HCT116 (cell line): ENCODE measurements at places on chromosomes 11 and 22. TPM values are rescaled to one million over a fixed set of nuclear protein-coding genes. Genes with fewer than 3 reads are reported as not detected.

GRCh38 chr11:76288166-76288980 lies 82.1 kb upstream of the WNT11 start:
- H3K4me1 ChIP-seq, result peaks cover 6% of the 10 kb centered on the region
- H3K36me3 ChIP-seq, result no peaks in the 10 kb centered on the region
- no peak for DNase-seq
- no peaks in the 10 kb centered on the region for H3K27me3 ChIP-seq
- no peak overlapping the region for H3K4me3 ChIP-seq
- no peak overlapping the region for H3K27ac ChIP-seq

Gene TMEM86A
- 2.0 TPM for total RNA-seq

DNA sequence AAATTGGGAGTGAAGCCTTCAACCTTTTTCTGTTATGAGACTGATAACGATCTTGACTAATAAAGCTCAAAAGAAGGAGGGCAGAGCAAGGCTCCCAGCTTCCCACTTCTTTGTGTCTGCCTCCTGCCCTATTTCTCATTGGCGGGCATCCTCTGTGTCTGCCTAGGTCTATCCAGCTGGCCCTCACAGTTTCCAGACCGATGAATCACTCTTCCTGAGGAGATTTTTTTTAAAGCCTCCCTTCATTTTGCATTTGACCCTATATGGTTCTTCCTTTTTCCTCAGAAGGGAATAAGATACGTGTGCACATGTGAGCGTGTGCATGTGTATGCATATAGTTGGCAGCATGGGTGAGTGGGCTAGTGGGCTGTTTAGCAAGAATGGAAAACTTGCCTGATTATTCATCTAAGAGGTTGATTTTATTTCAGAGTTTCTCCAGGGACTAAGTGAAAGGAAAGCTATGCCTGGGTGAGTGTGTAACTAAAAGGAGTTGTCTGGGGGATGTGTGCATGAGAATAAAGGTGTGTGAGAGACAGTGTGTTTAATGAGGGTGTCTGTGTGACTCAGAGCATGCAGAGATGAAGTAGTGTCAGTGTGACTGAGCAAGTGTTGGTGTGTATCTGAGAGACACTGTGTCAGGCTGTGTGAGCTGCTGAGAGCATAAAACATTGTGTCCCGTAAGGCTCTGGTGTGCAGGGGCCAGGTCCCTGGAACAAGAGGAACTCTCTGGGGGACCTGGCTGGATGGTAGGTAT lies 12.2 kb downstream of the PHLDB1 start:
- no peak overlapping the region for H3K4me3 ChIP-seq
- H3K27ac ChIP-seq, result no peak overlapping the region
- no peaks in the 10 kb centered on the region for H3K27me3 ChIP-seq
- H3K36me3 ChIP-seq, result no peaks in the 10 kb centered on the region
- no peak for DNase-seq

GRCh38 chr11:14111496-14111895 lies 149.0 kb downstream of the SPON1 start:
- H3K4me1 ChIP-seq, result no peaks in the 10 kb centered on the region
- no peak overlapping the region for H3K27ac ChIP-seq
- H3K27me3 ChIP-seq, result peaks cover 9% of the 10 kb centered on the region
- H3K4me3 ChIP-seq, result no peak overlapping the region
- no peaks in the 10 kb centered on the region for H3K36me3 ChIP-seq
- no peak for DNase-seq

Gene C11orf98
- total RNA-seq, result 121 TPM

Gene OR9Q1
- total RNA-seq, result not detected

Gene CDC42EP2
- total RNA-seq, result 15.4 TPM

DNA sequence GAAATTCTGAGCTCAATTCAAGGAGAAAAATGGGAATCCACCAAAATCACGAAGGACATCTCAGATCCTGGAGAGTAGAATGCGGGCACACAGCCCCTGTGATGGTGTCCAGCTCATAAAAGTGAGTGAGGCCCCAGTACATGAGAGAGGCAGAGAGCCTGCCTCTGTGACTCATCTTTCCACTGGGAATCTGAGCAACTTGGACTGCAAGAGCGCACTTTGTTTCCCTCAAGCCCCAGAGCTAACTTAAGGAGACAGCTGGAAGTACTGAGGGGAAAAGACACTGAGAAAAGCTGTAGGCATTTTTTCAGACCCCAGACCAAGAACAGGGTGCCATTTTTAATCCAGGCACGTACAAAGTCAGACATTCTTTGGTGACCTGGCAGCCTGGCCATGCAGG lies 273.7 kb downstream of the C11orf87 start:
- no peaks in the 10 kb centered on the region for H3K4me1 ChIP-seq
- DNase-seq, result no peak
- H3K36me3 ChIP-seq, result no peaks in the 10 kb centered on the region

DNA sequence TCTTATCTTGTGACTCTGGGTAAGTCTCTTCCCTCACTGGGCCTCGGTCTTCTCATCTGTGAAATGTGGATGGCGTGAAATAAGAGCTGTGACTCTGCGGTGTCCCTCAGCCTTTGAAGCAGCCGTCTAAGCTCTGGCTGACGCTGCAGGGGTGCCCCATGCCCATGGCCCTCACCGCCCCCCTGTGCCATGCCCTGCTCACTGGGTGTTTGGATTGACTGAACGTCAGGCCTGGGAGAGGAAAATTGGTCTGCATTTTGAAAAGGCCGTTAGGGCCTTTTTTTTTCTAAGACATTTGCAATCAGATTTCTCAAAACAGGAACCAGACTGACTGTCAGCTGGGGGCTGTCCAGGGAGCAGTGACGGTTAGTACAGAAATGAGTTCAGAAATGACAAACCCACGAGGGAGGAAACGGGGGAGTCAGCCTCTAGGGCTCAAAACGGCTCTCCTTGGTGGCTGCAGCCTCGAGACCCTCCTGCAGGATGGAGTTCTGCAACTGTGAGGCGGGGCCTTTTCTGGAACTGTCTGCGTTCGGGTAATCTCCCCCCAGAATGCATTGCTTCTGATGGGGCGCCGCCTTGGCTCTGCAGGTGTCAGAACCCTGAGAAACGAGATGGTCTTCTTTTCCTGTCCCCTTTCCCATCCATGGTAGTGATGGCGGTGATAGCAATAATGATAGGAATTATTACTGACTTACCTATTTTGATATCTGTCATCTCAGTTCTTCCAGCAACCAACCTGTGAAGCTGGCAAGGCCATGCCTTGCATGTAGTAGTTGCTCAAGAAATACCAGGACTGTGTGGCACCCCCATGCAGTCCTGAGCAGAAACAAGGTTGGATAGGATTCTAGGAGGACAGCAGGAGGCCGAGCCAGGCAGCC lies 2.0 kb downstream of the GRK2 start:
- DNase-seq, result no peak
- H3K27me3 ChIP-seq, result no peaks in the 10 kb centered on the region

Gene MPPED1
- total RNA-seq, result not detected

Gene TSPAN18
- total RNA-seq, result 18.3 TPM

Gene ZP1
- total RNA-seq, result not detected

Gene FXYD6
- total RNA-seq, result 2.5 TPM

DNA sequence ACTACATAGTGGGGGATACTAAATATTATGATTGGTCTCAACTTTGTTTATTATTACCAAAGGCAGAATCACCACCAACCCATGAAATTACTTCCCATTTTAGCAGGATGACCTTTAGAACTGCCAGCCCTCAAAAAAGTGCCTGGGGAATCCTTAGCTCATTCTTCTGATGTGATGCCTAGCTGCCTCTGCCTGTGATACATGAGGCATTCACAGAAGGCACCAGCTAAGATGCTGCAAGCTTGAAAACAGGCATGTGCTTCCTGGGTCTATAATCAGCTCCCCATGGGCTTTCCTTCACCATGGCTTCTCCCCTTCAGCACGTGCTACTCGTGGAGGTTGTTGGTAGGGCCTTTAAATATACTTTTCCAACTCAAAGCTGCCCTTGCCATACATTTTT lies 50.4 kb upstream of the ARHGAP20 start:
- no peak overlapping the region for H3K27ac ChIP-seq
- no peak overlapping the region for H3K4me3 ChIP-seq
- no peaks in the 10 kb centered on the region for H3K4me1 ChIP-seq
- H3K27me3 ChIP-seq, result peaks cover 8% of the 10 kb centered on the region; the same call in 1 of the 2 replicates
- DNase-seq, result no peak

DNA sequence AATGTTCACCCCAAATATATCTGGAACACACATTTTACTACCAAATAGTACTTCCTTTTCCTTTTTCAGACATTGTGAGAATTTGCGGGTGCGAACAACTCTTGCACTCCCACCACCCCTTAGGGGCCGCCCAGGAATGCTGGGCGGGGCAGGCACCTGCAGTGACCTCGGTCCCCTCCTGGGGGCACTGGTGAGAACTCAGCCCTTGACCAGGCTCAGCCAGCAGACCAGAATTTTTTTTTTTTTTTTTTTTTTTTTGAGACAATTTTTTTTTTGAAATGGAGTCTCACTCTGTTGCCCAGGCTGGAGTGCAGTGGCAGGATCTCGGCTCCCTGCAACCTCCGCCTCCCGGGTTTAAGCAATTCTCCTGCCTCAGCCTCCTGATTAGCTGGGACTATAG lies 75.8 kb downstream of the ARHGAP8 start:
- no peaks in the 10 kb centered on the region for H3K27me3 ChIP-seq
- no peak overlapping the region for H3K4me3 ChIP-seq
- peaks cover 8% of the 10 kb centered on the region for H3K36me3 ChIP-seq
- no peak overlapping the region for H3K27ac ChIP-seq
- no peak for DNase-seq

Gene KRTAP5-11
- total RNA-seq, result not detected

Gene CLCF1
- 12.2 TPM for total RNA-seq

DNA sequence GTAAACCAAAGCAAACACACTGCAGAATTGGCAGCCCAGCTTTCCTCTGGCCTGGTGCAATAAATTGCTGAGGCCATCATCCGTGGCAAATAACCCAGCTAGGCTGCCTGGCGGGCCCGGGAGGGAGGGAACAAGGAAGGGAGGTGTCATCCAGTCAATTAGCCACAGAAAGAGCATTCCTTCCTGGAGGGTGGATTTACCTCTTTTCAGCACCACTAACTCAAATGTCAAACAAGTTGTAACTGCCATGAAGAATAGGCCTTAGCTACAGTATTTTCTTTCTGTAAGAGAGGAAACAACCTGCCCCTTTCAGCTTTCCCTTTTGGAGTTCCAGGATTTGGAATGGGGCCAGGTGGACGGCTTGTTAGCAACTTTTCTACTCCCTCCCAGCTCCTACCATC lies 163.8 kb upstream of the BDNF start:
- no peak for DNase-seq
- no peak overlapping the region for H3K27ac ChIP-seq
- H3K36me3 ChIP-seq, result no peaks in the 10 kb centered on the region
- no peak overlapping the region for H3K4me3 ChIP-seq
- no peaks in the 10 kb centered on the region for H3K27me3 ChIP-seq

- H3K4me1 ChIP-seq, result peaks cover 5% of the 10 kb centered on the region; the same call in 1 of the 2 replicates
- H3K27me3 ChIP-seq, result no peaks in the 10 kb centered on the region
- no peaks in the 10 kb centered on the region for H3K36me3 ChIP-seq
- DNase-seq, result no peak
- H3K27ac ChIP-seq, result no peak overlapping the region
These were observed 6.8 kb upstream of the ZBED5 start for GRCh38 chr11:10864688-10865087.
